ENCODE measurements at places on chromosomes 16 and 17.

GRCh38 chr16:57590654-57591085 is 37.8 kb upstream of the ADGRG1 start:
- DNase-seq, result no peak

DNA sequence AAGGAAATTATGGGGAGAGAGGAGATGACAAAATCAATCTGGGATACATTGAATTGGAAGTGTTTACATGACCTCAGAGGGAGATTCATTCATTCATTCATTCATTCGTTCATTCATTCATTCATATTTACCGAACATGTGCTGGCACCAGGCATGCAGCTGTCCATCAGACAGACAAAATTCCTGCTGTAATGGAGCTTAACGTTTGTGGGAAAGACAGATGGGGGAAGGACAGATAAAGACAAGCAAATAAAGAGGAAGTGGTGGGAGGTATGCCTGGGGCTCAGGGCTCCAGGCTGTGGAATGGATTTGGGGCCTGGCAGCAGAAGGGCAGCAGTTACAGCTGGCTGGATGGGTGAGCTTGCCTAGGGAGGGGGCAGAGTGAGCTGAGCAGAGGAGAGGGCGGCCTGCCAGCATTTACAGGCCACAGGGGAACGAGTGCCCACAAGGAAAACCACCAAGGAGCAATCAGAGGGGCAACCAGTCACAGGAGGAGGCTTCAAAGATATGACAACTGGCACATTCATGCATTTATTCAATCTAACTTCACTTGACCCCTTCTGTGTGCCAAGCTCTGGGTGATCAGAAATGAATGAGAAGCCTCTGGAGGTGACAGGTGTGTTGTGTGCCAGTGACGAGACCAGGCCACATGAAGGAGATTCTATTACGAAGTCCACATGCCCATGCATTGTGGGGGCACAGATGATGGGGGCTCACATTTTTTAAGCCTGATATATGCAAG is 48.5 kb downstream of the ARHGAP27 start:
- DNase-seq, result no peak

- no peak for DNase-seq
These were observed 188.7 kb downstream of the HS3ST3A1 start for GRCh38 chr17:13413001-13413400.

GRCh38 chr17:10745231-10745630 is 15.4 kb upstream of the TMEM220 start:
- DNase-seq, result no peak

GRCh38 chr16:57589374-57589773 is 39.1 kb upstream of the ADGRG1 start:
- no peak for DNase-seq

DNA sequence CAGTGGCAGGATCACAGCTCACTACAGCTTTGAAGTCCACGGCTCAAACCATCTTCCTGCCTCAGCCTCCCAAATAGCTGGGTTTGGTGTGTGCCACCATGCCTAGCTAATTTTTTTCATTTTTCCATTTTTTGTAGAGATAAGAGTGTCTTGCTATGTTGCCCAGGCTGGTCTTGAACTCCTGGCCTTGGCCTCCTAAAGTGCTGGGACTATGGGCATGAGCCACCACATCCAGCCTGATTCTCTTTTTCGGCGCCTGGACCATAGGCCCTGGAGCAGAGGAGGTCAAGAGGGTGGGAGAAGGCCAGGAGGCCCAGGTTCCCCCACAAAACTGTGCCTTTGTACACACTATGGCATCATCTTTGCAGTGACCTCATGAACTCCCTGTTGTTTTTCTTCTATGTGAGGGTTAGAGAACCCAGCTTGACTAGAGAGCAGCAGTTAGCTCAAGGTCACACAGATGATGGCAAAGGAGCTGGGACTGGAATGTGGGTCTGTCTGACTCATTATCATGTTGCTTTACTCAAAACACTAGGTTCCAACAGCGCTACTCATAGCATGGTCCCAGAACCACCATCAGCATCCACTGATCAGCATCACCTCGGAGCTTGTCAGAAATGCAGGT is 16.3 kb downstream of the SCN4A start:
- no peak for DNase-seq

GRCh38 chr17:74123866-74124444 is 79.5 kb upstream of the RPL38 start:
- DNase-seq, result no peak

GRCh38 chr17:40974366-40974765 is 7.6 kb upstream of the KRT39 start:
- DNase-seq, result no peak

DNA sequence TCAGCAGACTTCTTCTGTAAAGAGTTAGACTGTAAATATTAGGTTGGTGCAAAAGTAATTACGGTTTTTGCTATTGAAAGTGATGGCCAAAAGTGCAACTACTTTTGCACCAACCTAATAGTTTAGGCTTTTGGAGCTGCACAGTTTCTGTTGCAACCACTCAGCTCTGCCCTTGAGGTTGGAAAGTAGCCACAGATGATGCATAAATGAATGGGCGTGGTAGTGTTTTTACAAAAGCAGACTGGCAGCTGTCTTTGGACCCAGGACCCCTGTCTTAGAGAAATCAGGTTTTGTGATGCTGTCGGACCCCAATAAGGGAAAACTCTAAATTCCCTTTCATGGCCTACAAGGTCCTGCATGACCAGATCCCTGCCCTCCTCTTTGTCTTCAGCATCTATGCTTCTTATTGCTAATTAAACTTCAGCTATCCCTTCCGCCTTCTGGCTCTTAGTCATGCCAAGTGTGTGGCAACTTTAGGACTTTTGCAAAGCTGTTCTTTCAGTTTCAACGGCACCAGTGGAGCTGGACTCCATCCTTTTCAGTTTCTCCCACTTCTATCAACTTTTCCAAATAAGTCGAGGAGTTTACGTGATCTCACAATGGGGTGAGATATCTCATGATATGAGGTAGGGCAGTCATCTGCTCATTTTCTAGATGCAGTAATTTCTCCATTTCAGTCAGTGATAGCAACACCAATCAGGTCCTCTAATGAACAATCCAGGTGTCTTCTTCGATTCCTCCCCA is 232.3 kb downstream of the XYLT1 start:
- no peak for DNase-seq

DNA sequence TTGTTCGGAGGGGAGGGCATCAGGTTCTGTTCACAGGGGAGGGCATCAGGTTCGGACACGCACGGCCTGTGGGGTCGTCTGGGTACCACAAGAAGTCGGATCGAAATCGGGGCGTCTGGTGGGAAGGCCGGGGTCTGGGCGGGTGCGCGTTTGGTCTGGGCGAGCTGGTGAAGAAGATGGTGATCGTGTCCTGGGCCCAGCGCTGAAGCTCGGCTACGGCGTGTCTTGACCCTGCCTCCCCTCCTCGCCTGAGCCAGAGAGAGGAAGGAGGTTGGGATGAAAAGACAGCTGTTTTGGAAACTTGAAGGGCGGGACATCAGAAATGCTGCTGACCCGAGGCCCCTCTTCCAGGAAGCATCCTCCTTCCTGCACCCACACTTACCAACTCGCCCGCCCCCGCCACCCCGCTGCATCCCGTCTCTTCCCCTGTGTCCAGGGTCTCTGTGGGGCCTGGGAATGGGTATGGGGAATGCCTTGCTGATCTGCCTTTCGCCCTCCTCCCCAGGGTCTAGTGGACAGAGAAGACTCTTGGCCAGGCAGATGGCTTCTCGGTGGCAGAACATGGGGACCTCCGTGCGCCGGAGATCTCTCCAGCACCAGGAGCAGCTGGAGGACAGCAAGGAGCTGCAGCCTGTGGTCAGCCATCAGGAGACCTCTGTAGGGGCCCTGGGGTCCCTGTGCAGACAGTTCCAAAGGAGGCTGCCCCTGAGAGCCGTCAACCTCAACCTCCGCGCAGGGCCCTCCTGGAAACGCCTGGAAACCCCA is 498 bp downstream of the PIMREG start:
- no peak for DNase-seq

GRCh38 chr17:37234106-37234505 is 141.7 kb upstream of the C17orf78 start:
- no peak for DNase-seq

DNA sequence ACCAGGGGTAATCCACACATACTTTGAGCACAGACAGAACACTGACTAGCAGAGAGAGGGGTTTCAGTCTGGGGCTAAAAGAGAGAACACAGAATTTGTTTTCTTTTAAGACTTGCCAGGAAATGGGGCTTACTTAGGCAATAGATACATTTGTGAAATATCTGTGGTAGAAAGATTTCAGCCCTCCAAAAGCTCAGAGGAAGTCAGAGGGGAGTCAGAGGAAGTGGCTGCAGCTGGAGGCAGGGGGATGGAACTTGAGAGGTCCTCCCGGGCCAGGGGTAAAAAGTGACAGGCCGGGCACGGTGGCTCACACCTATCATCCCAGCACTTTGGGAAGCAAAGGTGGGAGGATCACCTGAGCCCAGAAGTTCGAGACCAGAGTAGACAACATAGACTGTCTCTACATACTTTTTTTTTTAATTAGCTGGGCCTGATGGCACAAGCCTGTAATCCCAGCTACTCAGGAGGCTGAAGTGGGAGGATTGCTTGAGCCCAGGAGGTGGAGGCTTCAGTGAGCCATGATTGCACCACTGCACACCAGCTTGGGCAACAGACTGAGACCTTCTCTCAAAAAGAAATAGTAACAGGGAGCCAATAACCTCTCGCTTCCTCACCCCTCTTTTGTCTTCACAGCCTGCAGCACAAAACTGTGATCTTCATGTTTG is 49.9 kb downstream of the NLRC5 start:
- DNase-seq, result peak; percentile 67

DNA sequence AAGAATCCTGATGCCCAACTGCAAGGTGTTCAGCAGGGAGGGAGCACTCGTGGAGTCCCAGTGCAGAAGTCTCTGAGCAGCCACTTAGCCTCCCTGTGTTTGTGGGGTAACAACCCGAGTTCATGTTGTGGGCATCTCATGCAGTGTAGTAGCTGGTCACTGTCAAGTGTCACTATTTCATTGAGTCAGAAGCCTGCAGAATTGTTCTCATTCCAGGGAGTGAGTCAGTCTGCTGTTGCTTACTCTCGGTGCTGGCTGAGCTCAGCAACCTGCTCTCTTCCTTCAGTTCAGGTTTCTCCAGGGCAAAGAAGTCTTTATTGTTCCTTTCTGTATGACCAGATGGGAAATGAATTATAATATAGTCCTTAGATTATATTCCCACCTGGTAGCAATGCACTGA is 24.1 kb downstream of the HMOX2 start:
- DNase-seq, result no peak

DNA sequence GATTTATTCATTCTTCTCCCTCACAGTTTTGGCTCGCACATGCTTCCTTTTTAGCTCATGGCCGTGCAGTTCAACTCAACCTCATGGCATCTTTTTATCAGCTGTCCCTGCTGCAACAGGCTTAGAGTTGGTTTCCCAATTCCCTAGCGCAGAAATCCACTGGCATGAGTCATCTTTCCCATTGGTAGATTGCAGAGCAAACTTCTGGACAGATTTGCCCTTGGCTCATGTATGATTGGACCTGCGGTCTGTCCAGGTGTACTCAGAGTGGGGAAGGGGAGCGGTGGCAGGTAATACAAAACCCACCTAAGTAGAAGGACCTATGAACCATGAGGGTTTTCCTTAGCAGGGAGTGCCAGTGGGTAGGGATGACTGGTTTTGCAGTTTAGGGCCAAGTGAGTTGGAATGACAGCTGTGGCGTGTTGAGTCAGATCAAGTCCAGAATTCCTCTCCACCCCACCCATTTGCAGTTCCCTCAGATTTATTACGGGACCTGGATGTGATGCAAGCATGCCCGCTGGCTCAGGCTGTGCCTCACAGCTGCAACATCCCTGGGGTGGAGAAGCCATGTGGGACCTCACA is 584.7 kb downstream of the WWOX start:
- DNase-seq, result no peak
